Left colon (tissue), 2 donors: ENCODE measurements at places on chromosomes 6 and 20. TPM values are rescaled to one million over a fixed set of nuclear protein-coding genes. Genes with fewer than 3 reads are reported as not detected.
A peak's percentile ranks its signal among the peaks of the same experiment; 100 is the strongest.

DNA sequence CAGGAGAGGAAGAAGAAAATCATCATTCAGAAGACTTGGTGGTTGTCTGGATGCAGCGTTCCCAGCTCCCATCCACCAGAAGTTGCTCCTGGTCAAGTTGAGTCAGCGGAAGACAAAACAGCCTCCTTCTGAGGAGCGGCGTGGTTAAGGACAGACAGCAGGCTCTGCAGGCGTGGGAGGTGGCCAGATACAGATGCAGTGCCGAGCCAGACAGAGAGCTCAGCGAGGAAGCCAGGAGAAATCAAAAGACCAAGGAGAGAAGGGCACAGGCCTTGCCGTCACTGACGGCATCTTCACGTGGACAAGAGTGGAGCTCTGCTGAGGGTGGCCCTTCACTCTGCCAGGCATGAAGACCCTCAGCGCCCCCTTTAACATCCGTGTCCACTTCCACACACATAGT is 158.5 kb downstream of the THBS2 start:
- DNase-seq: no peak

DNA sequence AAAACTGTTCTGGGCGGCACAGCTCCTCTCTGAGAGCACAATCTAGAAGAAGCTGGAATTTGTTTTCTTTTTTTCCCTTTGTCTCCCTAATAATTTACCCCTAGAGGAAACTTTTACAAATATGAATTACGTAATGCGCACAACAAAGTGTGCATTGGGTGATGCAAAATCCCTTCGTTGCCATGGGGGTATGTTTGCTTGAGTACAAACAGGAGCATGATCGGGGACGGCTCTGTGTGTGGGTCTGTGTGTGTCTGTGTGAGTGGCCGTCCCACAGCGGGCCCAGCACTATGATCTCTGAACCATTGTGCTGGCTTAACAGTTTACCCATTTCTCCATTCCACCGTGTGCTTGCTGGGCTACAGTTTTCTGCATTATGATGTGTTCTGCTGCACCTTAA is 278.2 kb downstream of the CDC5L start:
- DNase-seq: no peak

DNA sequence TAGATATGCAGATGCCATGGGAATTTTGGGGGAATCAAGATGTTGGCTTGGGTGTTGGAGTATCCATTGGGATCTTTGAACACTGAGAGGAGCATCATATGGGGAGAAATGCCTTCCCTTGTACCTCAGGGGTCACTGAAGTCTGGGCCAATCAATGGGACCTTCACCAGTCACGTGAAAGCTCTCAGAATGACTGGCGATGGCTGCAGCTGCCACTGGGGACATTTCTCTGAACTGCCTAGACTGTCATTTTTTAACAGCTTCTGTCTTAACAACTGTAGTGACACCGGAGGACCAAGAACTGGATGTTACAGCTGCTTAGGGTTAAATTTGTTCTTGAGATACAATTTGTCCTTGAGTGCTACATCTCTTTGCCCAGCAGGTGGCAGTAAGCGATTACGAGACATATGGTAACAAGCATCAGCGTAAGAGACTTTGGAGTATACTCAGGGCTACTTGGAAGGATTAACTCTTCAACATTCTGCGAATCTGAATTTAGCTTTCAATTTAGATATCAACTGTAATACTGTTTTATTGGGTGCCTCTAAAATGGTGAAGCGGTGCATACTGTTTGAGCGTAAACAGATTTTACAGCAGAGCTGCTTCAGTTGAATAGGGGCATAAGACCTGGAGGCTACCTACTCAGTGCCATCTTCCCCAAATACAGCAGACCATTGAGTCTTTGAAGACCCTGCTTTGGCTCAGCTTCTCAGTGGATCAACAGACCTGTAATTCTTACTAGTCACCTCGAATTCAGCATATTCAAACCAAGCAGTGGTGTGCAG is 36.0 kb downstream of the CCN2 start:
- DNase-seq: peak; percentile 72

DNA sequence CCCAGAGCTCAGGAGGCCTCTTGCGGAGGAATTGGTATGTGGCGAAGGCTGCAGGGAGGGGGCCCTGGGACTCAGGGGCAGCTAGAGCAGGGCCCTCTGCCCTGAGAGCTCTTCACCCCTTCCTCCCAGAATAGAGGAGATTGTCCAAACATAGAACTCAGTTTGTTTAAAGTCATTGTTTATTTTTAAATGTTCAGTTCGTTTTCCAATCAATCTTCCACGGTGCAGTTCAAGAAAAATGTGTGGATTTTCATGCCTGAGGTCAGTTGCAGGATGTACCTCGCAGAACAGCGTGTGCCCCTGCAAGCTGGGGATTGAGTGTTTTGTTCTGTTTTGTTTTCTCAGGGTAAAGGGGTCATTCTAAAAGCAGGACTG is 37.2 kb downstream of the MGME1 start:
- DNase-seq: no peak

The HSPA1L gene
- total RNA-seq: 1.1 TPM

The RAMACL gene
- 0.81 TPM for total RNA-seq
